AML-193 (cell line): ENCODE measurements at places on chromosomes 13 and 19.

- DNase-seq: no peak
Observed at GRCh38 chr19:5387472-5387871, 46.9 kb upstream of the PTPRS start.

DNA sequence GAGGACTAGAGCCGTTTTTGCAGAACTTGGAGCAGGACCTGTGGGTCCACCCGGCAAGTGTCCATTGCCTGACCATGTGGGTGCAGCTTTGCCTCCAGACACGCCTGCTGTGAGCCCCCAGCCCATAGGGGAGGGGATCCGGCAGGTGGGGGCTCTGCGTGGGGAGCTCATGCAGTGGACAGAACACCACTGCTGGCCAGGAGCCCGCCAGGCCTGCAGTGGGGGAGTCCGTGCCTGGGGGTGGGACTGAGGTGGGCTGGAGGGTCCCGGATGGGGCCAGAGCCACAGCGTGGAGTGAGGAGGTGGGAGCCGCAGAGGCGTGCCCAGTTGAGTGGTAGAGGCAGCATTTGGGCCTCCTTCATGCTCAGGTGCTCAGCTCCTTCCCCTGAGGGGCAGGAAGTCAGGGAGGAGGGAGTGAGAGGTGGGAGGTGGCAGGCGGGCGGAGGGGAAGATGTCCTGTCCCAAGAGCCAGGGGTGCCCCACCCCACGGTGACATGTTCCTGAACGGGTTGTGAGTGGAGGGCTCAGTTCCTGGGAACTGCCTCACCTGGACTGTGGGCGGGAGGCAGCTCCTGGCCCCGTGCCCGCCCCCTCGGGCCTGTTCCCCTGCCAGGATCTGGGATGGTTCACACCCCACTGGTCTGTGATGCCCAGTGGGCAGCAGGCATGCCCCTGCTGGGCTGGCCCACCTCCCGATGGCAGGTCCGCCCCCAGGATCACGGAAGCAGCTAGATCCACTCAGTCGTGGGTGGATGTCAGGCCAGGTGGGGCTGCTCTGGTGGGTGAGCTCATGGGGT, 8.8 kb downstream of the ADAT3 start:
- DNase-seq: no peak

DNA sequence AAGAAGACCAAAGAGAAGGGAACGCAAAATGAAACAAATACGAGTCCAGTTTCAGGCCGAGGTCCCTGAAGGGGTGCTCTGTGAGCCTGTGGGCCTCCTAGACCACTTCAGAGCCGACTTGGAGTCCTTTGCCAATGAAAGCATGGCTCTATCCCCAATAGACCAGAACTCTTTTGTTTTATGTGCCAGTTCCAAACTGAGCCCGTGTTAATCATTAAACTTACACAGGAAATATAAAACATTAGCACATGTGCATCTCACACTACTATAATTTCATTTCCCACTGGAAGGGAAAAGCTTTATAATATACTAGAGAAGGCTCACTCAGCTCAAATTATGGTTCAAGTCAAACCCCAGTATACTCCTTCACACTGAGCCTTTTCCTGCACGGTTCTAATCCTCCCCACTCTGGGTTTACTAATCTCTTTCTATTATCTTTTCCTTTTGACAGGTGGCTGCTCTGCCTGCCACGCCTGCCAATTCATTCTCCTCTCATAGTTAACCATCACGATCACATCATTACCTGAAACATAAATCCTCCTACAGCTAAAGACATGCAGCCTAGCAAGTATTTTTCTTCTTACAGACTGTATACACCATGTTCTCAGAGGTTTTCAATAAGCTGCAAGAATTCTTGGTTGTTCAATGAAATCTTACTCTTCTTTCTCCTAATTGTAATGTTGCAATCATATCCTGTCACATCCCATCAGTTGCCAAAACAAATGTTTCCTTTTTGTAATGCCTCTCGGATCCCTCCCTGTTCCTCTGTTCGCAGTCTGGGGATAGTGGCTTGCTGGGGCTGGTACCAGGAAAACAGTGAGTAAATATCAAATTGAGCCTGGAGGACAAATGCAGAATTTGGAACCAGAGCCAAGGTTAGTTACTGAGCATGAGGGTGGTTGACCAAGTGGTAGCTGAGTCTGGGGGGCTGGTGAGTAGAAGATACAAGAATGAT, 18.8 kb upstream of the WASF3 start:
- DNase-seq: no peak

GRCh38 chr13:59247171-59247570, 916.6 kb downstream of the DIAPH3 start:
- DNase-seq: no peak

DNA sequence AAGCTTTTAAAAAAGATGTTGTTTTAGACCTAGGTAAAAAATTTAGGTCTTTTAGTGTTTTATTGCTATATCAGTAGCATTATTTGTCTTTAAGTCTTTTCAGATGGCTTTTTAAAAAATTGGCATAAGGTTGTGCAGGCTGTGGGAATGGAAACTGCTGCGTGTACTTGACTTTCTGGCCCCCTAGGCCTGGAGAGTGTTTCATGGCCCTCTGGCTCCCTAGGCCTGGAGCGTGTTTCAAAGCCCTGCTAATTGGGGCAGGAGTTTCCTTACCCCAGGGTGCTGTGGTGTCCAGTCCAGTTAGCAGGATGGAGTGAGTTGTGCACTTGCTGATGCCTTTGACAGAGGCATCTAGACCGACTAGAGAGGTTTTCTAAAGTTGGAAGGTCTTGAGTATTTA, 23.8 kb downstream of the PRAM1 start:
- DNase-seq: no peak

- no peak for DNase-seq
Observed at GRCh38 chr13:36665630-36666029, 8.2 kb upstream of the SERTM1 start.

GRCh38 chr13:48559638-48560320, 26.9 kb upstream of the RCBTB2 start:
- no peak for DNase-seq

GRCh38 chr19:3012621-3013262, 16.3 kb downstream of the TLE2 start:
- no peak for DNase-seq

- DNase-seq: no peak
Observed at GRCh38 chr19:5131506-5132205, 162.7 kb downstream of the KDM4B start.

DNA sequence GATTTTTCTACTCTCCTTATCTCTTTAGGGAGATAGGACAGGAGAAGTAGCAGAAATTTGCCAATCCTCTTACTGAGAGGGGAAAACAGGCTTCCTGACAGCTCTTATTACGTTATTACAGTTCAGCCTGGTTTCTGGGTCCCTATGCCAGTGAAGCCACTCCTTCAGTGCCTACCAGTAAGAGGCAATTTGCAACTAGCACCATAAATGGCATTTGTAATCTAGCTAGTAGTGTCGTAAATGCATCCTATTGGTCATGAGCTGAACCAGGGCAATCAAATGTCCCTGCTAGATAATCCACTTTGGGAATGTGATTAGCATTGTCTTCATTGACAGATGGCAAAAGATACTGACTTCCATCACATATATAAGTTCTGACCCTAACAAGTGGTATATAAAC, 428.8 kb downstream of the DCT start:
- no peak for DNase-seq
